Esophagus squamous epithelium (tissue), 5 donors: ENCODE measurements at places on chromosomes 13 and 19.

- no peak for DNase-seq
These were observed 908.0 kb upstream of the ATXN8OS start for GRCh38 chr13:69199664-69200063.

- no peak for DNase-seq
These were observed 78.7 kb downstream of the GNG7 start for GRCh38 chr19:2623798-2624197.

DNA sequence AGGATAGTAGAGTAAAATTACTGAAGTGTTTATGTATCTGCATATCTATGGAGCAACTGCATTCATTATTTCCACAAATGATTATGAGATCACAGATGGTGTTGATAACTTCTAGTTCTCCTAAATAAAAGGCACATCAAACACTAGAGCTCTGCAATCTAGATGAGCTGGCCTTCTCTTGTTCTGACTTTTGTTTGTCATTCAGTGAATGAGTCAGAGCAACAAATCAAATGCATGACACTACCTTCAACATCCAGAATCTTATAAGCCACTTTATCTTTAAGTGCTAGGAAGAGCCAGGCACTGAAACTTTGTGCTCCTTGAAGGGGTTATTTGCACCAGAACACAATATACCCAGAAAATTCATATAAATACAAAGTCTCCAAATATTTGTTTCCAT lies 456.0 kb downstream of the PCDH17 start:
- DNase-seq: no peak

DNA sequence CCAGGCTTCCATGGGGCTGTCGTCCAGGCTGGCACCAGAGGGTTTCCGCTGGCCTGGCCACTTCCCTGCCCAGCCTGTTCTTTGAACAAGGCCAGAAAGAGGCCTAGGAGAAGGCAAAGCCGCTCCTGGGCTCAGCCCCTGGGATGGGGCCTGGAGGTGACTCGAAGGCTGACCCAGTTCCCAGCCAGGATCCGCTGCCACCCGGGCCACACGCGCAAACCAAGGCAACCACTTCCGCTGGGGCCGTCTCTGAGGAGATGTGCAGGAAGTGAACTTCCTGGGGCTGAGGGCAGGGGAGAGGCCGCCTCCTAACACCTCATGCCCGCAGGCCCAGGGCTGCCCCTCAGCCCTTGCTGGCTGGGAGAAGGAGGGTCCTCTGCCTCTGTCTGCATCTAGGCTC lies 15.2 kb downstream of the PLEKHF1 start:
- peak; percentile 35 for DNase-seq

DNA sequence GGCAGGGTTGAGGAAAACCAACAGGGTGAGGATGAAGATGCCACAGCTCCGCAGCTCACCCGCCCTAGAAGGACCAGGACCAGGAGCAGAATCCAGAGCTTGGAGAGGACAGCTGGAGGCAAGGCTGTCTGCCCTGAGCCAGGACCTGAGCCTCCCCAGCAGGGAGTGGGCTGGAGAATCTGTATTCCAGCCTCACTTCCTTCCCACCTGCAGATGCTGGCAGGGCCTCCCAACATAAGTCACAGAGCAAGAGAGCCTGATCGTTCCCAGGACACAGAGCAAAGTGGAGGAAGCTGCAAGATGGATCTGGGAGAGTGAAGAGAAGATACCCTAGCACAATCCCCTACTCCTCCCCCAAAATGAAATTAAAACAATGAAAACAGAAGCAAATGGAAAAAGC lies 61.7 kb upstream of the WASF3 start:
- no peak for DNase-seq

- DNase-seq: no peak
These were observed 12.0 kb downstream of the CD37 start for GRCh38 chr19:49347191-49347590.

DNA sequence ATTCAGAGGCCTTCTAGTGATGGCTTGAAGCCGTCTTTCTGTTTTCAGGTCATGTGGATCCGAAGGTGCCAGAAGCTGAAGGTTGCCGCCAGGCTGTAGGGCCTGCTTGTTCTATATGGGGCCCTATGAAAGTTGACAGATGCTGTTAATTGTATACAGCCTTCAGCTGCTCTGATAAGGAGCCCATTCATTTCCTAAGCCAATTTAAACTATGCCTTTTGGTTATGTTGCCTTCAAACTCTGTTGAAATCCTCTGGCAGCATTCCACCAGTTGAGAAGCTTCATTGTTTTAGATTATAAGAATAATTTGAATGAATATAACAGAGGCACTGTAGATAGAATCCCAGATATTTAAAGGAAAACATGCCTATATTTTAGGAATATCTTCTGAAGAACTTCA lies 34.4 kb downstream of the RAP2A start:
- no peak for DNase-seq
